Activated CD4-positive, alpha-beta T cell treated with anti-CD3 and anti-CD28 coated beads, Interleukin-2, Interleukin-6, amounts not matched to agents 100 ng/mL and 50 ng/mL, durations not matched to agents 16 hours and 8 hours (primary cell): ENCODE measurements at places on chromosomes 12 and 14.

- DNase-seq = no peak
These were observed 4.1 kb upstream of the KRT18 start for GRCh38 chr12:52944683-52945388.

GRCh38 chr12:91327889-91328288 is 145.3 kb upstream of the DCN start:
- DNase-seq = no peak

DNA sequence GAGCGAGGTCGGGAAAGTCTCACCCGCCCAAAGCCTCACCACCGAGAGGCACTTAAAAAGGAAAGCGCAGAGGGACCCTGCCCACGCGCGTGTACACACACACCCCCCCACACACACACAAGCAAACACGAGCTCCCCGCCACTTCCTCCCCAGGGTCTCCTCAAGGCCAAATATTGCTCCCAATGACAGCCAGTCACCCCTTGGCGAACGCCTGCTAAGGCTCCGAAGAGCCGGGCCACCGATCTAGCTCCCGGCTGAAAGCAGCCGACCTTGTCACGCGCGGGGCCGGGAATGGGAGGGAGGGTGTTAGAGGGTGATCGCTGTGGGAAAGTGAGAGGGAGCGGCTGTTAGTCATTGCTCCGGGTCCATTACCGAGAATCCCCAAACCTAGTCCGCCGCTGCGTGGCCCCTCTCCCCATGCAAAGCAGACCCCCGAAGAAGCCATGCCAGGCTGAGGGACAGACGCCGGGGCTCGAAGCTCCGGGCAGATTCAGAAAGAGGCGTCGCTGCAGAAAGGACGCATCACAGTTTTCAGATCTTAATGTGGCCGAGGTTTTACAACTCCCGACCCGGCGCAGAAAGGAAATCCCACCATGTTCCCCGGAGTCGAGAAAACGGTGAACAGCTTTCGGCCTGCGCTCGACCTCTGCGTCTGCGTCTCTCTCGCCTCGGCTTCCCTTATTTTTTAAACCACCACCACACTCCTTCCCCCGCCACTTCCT is 2.6 kb downstream of the BMP4 start:
- DNase-seq = peak; percentile 18

GRCh38 chr12:65631621-65632111 is 192.6 kb upstream of the HMGA2 start:
- no peak for DNase-seq

DNA sequence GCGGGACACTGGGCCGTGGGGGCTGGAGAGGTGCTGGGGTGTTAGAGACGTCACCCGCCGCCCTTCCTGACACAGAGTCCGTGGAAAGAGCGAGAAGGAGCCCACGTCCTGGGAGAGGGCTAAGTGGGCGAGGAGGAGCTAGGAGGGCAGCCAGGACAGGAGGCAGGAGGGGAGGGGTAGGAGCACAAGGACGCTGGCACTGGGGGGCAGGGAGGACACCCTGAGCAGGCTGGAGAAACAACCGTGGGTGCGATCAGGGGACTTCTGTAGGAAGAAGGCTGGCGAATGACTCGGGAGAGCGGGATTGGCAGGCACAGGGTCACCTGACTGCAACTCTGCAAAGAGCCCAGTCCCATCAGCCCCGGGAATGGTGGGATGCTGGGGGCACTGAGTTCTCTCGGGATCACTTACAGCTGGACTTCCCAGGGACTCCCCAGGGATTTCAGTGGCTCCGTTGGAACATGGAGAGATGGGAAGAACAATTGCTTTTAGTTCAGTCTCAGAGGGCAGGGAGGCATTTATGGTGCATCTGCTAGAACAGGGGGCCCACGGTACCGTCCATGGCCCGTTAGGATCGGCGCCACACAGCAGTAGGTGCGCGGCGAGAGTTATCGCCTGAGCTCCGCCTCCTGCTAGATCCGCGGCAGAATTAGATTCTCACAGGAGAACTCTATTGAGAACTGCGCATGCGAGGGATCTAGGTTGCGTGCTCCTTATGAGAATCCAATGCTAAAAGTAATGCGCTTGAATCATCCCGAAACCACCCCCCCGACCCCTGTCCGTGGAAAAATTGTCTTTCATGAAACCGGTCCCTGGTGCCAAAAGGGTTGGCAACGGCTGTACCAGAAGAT is 24.3 kb downstream of the UBR7 start:
- peak; percentile 6 for DNase-seq

- no peak for DNase-seq
These were observed 59.3 kb downstream of the FOXN3 start for GRCh38 chr14:89357655-89358297.

- peak; percentile 87 for DNase-seq
These were observed 3.0 kb downstream of the DHRS1 start for GRCh38 chr14:24296341-24297157.

GRCh38 chr12:116735951-116736599 is 1.8 kb downstream of the SPRING1 start:
- DNase-seq = no peak

DNA sequence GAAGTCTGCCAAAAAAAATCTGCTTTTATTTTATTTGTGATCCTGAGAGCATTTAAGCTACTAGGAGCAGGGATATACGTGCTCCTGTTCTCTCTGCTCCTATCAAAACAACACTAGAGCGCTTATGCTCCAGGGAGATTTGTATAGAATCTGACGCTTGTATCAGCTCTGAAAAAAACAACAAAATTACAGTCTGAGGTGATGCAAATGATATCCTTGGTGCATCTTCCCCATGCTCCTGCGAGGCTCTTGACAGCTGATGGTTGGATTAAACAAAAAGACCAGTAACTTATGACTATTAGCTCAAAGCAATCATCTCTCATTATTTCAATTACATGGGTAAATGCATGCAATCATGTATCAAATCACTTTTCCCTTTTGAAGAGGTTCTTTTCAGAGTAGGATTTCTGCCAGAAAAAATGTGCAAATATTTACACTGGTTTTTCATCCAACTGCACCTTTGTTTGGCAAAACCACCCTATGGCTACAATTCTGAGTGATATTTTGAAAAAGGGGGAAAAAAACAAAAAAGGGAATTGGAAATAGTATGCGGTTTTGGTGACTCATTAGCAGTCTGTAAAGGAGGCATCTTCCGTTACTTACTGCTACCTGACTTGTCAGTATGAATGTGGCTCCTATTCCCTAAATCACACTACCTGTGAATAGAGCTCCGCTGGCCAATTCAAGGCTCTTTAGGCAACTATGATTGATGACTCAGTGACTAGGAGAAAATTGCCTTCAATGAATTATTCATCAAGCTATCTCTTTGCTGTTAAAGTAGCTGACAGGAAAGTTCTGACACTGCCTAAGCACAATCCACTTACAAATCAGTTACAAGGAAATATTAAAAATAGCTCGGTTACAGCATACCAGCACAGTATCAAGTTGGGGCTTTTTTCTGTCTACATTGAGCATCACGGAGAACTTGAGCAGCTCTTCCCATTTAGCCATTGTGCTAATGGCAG is 450.0 kb downstream of the FOXG1 start:
- no peak for DNase-seq

GRCh38 chr14:99270458-99271220 is 1.4 kb downstream of the BCL11B start:
- DNase-seq = peak; percentile 59

GRCh38 chr14:65170318-65170717 is 68.0 kb upstream of the MAX start:
- DNase-seq = no peak

GRCh38 chr12:79422060-79422812 is 268.5 kb downstream of the PAWR start:
- no peak for DNase-seq

DNA sequence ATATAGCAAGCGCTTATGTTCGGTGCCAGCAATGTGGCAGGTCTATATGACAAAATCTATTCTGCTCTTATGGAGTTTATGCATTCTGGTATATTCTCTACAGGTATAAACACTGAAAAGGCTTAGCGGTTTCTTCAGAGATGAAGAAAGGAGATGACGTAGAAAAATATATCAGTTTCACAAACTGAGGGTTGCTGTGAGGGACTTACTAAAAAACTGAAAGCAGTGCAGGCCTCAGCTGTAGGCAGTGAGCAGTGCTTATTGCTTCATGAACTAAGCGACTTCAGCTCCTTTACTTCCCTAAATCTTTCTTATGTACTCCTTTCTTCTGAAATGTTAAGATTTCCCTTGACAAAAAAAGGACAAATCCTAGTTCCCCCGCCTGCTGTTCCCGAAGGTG is 4.5 kb downstream of the DDX47 start:
- DNase-seq = no peak

DNA sequence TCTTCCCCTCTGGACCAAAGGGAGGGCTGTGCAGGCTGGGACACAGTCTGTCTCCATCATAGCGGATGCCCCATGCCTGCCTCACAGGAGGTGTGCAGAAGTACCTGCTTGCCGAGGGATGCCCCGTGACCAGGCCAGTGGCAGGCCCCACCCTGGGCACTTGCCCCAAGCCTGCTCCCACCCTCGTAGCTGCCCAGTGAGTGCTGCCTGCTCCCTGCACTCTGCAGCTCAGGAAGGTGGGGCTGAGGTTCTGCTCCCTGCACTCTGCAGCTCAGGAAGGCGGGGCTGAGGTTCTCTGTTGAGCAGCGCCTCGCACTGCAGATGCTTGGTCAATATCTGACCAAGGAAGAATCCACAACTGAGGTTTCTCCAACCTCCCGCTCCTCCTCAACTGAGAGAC is 6.9 kb downstream of the MMAB start:
- DNase-seq = no peak

- no peak for DNase-seq
These were observed 40.1 kb upstream of the WNK1 start for GRCh38 chr12:712172-712863.

- peak; percentile 51 for DNase-seq
These were observed 491.8 kb downstream of the PCNX1 start for GRCh38 chr14:71399057-71399487.

DNA sequence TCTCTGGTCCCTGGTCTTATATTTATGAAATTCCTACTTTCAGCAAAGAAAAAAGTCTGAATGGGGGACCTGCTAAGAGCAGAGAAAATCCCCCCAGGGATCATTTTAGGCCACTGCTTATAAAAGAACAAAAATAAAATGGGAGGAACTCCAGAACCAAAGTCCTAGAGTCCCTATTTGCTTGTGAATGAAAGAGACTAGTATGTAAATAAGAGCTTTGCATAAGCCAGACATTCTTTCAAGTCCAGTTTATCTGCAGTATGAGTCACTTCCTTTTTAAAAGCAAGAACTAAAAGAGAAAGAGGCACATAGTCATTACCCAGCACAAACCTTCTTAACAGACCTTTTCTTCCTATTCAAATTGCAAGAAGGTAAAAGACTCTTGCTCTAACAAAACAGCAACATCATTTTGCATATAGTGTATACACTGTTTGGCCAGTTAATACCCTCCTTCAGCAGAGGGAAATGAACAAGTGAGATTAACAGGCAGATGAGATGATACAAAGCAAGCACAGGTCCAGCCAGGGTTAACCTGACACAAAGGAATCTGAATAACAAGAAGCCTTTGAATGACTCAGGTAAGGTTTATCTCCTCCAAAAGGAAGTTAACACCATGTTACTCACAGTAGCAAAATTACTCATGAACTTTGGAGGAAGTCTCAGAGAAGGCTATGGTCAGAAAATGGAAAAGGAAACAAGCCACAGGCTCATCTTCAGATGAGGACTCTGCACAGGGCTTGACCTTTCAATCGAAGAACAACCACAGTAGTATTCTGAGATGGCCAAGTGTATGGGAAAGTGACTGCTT is 87.3 kb downstream of the PHLDA1 start:
- DNase-seq = peak; percentile 85

DNA sequence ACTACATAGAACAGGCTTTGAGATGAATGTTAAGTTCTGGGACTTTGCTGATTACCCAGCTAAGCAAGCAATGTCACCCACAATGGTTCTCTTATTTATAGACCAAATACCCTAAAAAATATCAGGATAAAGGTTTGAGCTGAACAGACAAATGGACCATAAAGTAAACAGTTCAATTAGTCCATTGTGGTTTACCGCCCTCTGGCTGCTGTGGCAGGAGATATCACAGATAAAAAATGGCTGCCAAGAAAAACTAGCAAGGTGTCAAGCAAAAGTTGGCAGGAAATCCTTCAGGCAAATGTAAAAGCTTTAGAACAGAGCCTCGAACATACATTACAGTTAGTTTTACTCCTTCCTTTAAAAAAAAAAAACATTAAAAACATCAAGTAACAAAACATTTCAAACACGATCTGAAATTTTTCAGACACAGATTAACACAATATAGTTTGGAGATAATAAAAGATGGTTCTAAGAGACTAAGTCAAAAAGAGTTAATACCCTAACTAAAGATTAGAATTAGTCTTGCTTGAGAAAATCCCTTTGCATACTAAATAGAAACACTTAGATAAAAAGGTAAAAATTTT is 41.3 kb downstream of the MED13L start:
- DNase-seq = peak; percentile 62

DNA sequence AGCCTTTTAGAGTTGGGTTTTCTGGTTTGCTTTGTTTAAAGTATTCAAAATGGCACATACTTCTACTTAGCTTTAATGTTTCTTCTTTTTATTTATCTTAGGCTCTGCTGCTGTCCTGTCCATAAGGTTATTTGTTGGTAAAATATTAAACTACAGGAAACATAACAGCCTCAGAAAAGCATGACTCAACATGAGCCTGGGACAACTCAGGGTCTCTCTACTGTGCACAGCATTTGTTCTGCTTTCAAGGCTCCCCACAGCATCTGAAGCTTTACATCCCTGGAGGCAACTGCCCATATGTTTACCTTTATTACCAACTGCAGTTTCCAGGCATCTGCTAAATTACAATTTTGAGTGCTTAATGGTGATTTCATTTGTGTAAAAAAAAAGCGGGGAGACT is 954.2 kb upstream of the FBXO33 start:
- no peak for DNase-seq

GRCh38 chr12:13187399-13187798 is 9.1 kb upstream of the EMP1 start:
- no peak for DNase-seq

DNA sequence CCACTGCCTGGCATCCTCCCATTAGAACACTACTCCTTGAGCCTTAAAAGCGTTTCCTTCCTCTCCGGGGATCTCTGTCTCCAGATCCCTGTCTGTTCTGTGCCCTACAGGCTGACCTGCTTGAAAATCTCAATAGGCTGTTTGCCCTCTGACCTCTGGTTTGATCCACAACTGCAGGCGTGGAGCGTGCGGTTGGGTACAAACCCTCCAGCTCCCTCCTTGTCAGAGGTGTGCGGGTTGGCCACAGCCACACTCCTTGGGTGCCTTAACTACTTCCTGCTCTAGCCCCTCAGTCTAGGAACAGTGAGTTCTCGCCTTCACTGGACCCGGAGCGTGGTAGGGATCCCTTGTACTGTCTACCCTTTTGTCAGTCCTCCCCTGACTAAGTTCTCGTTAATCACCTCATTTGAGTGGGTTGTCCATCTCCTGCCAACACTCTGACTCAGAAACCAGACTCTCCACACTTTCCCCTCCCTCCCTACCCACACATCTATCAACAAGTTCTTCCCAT is 33.1 kb downstream of the CMKLR1 start:
- DNase-seq = no peak
